Fibroblast of skin of right biceps (primary cell): ENCODE measurements at places on chromosomes 13 and 19.
A peak's percentile ranks its signal among the peaks of the same experiment; 100 is the strongest.

DNA sequence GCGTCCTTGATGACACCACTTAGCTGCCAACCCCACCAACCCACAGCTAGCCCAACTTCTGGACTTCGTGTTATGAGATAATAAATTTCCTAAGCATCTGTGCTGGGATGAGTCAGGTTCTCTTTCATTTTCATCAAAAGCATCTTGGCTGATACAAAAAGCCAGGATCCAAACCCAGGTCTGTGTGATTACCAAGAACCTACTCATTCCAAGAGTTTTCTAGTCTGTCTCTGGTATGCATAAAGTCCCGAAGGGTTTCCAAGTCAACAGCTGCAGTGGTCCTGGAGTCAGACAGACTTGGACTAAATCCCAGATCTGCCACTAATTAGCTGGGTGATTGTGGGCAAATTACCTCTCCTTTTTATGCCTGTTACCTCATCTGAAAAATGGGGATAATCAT is 55.5 kb upstream of the SERP2 start:
- DNase-seq, result peak; percentile 75

DNA sequence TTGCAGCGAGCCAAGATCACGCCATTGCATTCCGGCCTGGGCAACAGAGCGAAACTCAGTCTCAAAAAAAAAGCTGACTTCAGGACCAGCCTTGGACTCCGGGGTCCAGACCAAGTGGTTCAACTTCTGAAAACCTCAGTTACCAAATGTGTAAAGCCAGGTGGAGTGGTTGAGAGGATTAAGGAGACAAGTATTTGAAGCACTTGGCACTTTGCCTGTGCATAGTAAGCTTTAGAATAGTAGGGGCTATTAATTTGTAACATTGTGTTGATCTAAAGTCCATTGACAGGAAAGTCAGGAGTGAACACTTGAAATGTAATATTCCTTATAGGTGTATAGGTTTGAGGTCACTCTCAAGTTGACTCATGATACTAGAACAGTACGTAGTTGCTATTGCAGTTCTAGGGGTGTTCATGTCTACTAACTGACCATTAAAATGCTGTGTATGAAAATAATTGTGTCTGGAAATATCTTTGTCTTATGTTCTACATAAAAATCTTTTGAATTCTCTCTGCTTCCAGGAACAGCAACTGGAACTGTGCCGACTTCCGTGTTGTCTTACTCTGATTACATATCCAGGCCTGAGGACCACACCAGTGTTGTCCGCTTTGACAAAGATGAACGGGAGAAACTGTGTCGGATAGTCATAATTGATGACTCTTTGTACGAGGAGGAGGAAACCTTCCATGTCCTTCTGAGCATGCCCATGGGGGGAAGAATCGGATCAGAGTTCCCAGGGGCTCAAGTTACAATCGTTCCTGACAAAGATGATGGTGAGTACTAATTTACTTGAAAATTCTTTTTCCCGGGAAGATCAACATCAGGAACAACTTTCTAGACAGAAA is 97.4 kb downstream of the FREM2 start:
- DNase-seq, result no peak

- no peak for DNase-seq
These were observed 29.1 kb downstream of the GATAD2A start for GRCh38 chr19:19434483-19435045.

GRCh38 chr19:3697094-3697493 is 3.2 kb downstream of the PIP5K1C start:
- no peak for DNase-seq

DNA sequence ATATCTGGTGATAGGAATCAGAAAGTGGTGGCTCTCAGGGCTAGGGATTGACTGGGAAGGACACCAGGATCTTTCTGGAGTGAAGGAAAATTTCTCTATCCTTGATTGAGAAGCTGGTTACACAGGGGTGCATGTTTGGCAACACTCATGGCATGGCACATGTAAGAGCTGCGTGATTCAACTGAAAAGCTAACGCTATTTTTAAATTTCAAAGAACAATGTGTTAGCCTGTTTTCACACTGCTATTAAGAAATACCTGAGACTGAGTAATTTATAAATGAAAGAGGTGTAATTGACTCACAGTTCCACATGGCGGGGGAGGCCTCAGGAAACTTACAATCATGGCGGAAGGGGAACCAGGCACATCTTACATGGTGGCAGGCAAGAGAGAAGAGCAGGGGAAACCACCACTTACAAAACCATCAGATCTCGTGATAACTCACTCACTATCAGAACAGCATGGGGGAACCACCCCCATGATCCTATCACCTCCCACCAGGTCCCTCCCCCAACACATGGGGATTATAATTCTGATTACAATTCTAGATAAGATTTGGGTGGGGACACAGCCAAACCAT is 7.4 kb downstream of the SIGLEC8 start:
- no peak for DNase-seq

DNA sequence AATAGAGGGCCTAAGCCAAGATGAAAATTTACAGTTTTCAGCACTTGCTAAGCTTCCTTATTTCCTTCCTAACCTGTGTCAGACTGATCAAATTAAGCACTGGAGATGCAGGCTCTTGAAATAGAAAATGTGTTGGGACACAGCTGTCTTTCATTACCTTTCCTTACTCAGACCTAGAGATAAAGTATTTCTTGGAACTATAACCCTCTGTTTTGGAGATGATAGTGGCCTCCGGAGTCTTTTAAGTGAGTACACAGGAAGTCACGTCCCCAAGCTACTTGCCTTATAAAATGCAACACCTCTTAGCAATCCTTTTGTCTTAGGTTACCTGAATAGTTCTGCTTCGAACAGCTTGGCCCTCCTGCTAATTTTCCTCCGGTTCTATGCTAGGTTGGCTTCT is 12.4 kb upstream of the AKAP11 start:
- no peak for DNase-seq

DNA sequence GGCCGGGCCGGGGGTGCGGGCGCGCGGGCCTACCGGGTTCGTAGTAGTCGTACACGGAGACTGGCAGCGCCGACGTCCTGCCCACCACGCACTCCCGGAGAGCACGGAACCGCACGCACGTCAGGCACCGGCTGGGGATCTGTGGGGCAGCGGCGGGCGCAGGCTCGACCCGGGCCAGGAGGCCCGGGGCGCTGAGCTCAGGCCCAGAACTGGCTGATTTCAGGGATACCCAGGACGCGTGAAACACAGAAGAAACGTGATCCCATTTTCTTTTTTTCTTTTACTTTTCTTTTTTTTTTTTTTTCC is 9.0 kb downstream of the F2RL3 start:
- DNase-seq, result no peak
